ENCODE measurements at places on chromosomes 12 and 14.

- DNase-seq = no peak
Measured at GRCh38 chr12:101051901-101052550, 158.0 kb downstream of the SLC5A8 start.

DNA sequence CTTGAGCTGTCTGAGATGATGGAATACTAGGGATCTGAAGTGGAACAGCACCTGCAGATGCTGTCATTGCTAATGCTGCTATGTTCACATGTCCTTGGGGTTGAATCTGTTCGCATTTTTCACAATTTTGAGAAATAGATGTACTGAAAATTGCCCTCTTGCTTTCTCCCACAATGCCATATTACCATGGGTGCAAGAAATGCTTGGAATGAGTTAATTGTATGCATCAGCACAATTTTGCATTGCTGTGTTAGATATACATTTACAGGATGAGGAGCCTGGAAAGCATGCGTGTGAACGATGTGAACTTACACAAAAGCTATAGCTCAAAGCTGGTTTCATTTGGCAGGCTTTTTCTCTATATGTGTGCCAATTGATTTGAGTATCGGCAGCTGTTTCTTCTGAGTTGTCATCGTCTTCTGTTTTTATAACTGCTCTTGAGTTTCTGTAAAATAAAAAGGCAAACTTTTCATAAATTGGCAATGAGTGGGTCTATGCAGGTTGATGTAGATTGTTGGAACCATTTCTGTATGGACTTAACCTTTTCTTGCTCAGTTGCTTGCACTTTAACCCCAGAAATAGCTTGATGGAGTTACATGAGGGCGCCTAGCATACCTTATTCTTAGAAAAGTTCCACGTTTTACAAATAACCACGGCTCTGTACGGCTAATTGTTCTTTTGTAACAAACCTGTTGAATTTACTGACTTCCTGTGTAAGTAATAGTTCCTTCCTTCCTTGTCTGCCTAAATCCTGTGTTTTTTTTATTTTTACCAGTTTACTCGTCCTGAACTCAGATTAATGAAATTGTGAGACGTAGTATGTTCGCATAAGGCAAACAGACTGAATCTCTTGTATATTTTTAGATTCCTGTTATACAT lies 105.9 kb downstream of the FGD4 start:
- no peak for DNase-seq

DNA sequence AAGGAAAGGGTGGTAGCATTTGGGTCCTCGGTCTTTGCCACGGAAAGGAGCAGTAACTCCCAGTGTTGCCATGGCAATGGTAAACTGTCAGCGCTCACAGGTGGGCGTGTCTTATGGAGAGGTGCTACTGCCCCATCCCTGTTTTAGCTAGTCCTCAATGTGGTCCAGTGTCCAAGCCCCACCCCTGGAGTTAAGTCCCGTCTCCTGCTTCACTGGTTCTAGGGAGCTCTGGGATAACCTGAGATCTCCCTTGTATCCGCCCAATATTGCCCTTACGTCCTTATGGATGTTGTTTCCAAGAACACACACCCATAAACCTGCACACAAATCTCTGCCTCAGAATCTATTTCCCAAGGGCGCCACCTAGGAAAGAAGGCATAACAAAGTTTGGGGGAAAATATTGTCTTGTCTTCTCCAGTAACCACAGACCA lies 64.2 kb downstream of the SPRING1 start:
- DNase-seq = no peak

GRCh38 chr14:57970594-57970993 lies 104.7 kb upstream of the SLC35F4 start:
- DNase-seq = no peak

DNA sequence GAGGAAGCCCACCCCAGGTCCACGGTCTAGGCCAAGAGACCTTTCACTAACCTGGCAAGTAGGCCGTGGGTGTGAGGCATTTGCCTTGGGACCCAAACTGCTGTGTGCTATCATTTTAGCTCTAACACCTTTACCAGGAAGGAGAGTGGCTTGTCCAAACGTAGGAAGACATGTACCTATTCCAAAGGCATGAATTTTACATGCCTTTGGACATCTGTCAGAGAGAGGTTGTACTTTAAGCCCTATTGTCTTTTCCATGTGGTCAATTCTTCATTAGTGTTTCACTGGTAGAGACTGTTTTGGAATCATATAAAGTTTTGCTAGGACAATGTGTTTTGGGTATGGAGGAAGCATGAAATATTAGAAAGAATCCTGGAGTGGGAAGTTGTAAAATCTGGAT lies 148.8 kb downstream of the SLC41A2 start:
- DNase-seq = no peak

DNA sequence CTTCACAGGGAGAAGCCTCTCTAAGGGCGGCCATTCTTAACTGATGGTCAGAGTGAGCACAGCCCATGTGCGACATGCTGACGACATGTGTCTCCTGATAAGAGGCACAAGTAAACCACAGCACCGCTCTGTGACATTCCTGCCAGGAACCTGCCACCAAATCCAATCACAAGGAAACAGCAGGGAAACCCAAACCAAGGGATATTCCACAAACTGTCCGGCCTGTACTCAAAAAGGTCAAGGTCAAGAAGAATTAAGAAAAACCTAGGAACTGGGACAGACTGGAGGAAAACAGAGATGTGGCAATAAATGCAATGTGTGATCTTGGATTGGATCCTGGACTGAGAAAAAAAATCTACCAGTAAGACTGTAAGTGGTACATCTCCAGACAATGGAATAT lies 91.9 kb downstream of the SYNE3 start:
- DNase-seq = no peak

DNA sequence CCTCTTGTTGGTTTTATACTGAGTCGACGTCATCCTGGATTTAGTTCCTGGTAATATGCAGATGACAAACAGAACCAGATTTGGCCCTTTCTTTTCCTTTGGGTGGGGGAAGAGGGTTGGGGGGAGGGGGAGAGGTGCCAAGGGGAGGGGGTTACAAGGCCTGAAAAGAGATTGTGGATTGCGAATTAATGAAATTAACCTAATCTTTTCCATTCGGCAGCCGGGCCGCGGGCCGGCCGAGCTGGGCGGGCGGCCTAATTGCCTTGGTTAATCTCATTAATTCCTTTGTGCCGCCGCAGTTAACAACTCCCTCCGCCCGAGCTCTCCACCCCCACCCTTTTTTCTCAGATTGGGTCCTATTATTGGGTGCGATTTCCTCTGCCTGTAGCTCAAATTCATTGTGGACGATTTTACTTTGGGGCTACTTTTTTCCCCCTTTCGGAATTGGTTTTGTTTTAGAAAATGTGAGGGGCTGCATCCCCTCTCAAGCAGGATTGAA lies 387 bp upstream of the GSC start:
- no peak for DNase-seq

- no peak for DNase-seq
Measured at GRCh38 chr14:106187216-106187615, 660.8 kb downstream of the TMEM121 start.

GRCh38 chr12:24746006-24746671 lies 202.8 kb downstream of the BCAT1 start:
- no peak for DNase-seq

DNA sequence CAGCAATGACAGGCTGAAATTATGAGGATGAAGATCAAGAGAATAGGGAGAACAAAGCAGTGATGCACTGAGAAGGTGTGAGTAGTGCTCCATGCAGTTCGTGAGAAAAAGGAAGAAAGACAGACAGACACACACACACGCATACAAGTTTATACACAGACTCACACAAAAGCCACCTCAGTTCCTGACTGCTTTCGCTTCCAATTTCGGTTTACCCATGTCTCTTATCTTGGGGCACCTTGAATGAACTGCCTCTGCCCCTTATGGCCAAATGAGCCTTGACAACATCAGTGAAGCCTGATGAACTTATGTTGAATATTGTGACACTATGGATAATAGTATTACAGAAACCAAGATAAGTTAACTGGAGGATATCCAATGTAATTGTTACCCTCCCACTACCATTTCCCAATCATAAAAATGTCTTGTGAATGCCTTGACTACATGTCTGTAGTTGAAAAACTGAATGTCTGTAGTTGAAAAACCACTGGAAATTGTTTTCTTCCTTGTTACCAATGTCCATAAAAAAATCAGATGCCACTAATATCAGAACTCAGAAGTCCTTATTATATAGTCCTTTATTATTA lies 380.4 kb upstream of the DDHD1 start:
- no peak for DNase-seq

DNA sequence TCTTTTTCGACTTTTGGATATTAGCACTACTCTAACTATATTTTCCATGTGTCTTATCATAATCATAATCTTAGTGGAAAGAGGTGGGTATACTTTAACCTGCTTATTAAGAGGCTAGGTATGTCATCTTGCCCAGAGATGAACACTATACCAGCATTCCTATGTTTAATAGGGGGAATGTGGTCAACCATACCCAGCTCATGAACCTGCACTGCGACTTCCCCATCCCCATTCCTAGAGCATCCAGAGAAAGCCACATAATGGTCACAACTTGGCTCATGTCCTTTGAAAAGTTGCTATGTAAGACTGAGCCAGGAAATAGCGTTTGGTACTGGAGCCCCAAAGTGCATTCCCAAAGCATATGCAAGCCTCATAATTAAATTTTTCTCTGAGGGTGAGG lies 55.2 kb downstream of the TMCC3 start:
- no peak for DNase-seq

DNA sequence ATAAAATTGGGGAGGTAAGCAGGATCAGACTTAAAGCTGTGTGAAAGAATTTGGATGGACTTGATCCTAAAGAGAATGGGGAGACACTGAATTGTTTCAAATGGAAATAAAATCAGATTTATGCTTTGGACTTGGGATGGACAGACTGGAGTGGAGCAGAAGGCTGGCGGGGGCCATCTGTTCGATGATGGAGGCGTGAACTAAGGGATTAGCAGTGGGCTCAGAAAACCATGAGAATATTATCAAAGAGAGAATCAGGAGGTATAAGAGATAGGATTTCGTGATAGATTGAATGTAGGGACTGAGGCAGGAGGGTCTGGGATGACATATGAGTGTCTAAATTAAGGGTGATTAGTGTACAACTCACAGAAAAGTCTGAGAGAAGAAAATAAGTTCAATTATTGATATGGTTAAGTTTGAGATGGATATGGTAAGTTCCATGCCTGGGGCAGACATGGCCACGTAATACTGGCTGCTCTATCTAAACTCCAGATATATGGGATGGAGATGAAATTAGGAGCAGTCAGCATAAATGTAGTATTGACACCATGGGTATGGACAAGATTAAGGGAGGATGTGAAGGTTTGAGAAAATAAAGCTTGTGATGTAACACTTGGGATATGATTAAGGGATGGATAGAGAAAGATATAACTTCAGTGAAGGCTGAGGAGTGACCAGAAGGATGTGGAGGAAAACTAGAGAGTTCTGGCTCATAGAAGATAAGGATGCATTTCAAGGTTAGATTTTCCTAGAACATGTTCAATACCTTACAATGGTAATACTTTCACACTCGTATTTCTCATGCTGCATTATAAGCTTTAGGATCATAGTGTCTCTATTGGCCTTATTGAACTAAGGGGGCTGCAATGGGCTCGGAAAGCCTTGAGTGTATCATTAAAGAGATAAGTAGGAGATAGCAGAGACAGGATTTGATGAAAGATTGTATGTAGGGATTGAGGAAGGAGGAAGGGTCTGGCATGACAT lies 1.0 kb upstream of the TSSK4 start:
- DNase-seq = no peak

DNA sequence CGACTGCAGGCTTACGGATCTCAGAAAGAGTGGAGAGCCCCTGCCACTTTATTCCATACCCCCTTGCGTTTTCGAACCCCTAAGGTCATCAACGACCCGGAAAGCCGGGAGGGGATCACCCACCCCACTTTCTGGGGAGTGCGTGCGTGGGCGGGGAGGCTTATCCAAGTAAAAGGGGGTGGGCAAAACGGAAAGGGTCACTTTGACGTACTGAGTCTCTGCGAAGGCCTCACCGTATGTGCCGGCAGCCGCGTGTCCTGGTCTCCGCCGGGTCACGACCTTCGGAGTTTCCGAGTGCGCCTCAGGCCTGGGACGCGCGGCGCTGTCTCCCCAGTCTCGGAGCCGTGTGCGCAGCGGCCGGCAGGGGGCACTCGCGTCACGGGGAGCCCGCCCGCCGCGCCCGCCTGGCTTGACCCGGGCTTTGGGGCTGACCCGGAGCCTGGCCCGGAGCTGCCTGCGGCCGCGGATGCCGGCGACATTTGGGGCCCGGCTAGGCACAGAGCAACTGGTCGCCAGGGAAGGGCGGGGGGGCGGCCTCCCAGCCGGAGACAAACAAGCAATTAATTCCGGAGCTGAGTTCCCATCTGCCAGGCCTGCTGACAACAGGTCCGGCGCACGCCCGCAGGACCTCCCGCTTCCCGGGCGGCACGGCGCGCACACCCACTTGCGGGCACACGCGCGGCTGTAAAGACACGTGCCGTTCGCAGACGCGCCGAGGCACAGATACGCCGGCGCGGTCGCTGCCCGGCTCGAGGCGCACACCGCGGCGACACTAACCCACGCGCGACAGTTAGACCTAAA lies 890 bp upstream of the KIF26A start:
- DNase-seq = no peak

GRCh38 chr12:24228371-24228770 lies 278.9 kb upstream of the SOX5 start:
- no peak for DNase-seq
